Stimulated activated CD8-positive, alpha-beta memory T cell treated with anti-CD3 and anti-CD28 coated beads, Interleukin-4, amount 100 ng/mL, for 1 hour (primary cell): ENCODE measurements at places on chromosomes 2 and 18.

DNA sequence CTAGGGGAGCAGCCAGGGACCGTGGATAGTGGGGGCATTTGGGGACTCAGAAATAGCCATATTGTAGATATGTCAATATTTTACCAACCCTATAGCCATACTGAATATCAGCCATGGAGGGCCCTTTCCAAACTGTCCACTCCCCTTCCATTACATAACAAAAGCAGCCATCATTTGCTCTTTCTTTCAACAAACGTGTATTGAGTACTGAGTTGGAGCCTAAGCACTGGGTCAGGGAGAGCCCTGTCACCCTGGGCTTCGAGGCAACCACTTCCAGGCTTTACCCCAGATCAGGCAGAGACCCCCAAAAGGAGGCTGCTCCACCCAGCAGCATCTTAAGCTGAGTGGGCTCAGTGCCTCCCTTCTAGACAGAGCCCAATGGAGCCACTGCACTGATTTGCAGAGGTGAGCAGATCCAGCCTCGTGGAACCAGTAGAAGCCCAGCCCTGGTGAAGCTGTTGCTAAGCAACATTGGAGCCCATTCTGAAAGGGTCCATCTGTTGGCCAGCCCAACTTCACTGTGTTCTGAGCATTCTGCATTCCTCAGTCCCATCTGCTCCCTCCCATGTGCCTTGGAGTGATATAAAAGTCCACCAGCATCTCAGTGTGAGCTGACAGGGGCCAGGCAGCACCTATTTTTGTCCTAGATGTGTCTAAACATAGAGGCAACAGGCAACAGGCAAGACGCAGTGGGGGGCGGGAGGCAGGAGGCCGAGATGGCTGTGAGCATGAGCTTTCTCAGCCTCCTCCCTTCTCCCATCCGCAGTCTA, 112.1 kb downstream of the PLB1 start:
- no peak for DNase-seq

GRCh38 chr2:109238580-109238979, 109.6 kb downstream of the SH3RF3 start:
- no peak for DNase-seq

- DNase-seq, result no peak
Measured at GRCh38 chr2:230916218-230916617, 8.8 kb downstream of the GPR55 start.

GRCh38 chr2:212592695-212593094, 54.1 kb upstream of the ERBB4 start:
- DNase-seq, result no peak

- DNase-seq, result no peak
Measured at GRCh38 chr2:182615036-182615435, 101.0 kb upstream of the DNAJC10 start.

DNA sequence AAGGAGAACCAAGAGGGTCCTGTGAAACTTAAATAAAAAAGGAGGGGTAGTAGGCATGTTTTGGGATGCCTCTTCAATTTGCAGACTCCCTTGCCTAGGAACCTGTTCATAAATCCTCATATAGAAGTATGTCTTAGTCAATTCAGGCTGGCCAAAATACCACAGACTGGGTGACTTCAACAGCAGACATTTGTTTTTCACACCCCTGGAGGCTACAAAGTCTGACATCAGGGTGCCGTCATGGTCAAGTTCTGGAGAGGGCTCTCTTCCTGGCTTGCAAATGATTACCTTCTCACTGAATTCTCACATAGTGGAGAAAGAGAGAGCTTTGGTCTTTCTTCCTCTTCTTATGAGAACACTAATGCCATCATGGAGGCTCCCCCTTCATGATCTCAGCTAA, 4.1 kb upstream of the TCF4 start:
- no peak for DNase-seq

DNA sequence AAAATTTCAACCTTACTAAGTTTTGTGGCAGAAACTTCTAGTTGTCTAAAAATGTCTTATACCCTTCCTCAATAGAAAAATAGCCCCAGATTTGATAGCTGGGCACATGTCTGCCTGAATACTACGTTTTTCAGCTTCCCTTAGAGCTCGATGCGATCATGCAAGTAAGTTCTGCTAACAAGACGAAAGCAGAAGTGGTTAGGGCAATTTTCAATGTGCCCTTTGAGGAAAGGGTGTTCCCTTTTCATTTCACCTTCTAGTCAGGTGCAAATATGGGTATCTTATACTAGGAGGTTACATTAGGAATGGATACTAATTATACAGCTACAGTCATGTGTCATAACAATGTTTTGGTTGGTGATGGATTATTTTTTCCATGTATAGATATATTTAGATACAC, 1572.1 kb upstream of the LRRTM1 start:
- DNase-seq, result no peak

GRCh38 chr2:193517615-193518014, 1322.9 kb upstream of the TMEFF2 start:
- no peak for DNase-seq

GRCh38 chr2:237358721-237359517, 55.0 kb downstream of the COL6A3 start:
- no peak for DNase-seq

DNA sequence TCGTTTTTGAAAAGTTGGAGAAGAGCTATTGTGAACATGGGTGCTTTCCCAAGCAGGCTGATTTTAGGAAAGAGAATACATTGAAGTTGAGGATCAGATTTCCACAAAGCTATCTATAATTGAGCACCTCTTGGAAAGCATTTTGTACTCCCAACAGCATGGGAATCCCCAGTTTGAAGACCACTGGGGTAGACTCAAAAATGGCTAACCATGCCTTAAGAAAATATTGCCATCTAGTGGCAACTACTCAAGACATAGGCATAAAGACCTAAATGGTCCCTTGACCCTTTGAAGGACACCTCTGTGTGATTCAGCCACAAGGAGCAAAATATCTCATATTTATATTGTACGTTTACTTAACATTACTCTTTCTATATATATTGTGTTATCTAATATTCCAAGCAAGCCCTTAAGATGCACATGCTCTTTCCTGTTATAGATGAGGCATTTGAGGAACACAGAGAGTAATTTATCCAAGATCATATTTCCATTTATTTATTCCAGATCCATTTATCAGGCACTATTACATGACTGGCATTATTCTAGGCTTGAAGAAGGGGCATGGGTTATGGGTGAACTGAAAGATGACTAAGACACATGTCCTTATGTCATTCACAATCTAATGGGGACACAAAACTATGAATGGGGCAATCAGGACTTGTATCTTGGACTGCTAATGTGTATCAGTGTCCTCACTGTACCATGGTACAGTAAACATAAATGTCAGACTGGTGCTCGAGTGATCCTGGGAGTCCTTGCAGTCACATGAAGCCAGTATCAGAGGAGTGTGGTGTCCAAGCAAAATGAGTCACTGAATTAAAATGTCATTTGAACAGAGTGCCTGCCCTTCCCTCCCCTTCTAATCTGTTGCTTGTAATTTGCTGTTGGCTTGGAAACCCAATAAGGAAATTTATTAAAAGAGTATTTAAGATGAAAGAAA, 121.0 kb upstream of the XPO1 start:
- no peak for DNase-seq

DNA sequence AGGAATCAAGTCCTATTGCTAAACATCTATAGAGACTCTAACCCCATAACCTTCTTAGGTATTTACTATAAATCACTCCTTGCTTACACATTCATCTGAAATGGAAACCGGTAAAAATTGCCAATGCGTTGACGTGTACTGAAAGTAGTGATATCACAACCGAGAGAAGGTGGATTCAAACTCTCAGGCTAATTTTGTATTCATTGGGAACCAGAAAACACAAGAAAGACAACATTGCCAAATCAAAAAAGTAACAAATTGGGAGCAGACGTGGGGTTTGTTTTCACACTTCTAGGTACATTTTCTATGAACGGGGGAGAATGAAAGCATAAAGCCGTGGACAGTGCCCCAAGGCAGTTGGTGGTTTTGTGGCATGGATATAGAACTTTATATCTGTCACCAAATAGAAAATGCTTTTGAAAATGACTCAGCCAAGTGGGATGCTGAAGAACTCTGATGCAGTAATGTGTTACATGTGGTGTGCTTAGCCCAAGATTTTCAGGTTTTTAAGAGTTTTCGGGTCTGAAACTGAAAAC, 155.1 kb upstream of the RASGRP3 start:
- no peak for DNase-seq

DNA sequence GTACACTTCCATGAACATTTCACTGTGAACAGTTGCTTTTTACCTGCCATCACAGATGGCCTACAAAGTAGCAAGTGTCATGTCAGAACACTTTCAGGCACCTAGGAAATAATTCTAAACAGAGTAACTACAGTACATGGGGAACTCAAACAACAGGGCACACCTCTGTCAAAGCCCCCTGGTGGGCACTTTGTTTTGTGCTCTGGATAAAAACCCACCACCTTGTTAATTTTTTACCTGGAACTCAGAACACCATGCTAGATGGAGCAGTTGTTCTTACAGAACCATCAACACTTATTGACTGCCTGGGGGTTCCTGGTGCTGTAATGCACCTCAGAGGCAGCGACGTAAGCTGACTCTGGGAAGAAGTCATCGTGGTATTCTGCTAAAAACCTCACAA, 2.3 kb downstream of the MSL3B start:
- DNase-seq, result no peak

GRCh38 chr2:29000956-29001355, 19.9 kb downstream of the TOGARAM2 start:
- no peak for DNase-seq

DNA sequence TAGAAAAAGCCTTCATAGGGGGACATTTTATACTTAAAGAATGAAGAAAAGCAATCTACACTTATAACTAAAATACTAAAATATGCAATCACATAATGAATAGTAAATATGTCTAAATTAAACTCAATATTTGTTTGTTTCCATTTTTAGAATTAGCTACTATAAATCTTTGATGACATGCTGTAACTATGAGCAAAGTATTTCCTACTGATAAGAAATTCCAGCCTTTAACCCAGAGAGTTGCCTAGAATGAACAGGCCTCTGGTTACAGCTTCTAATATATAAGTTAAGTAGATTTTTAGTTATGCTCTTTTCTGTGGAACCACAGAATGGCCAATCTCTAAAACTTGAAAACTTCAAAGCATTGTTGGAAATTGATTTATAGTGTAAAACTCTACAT, 1465.6 kb upstream of the ZEB2 start:
- DNase-seq, result no peak

GRCh38 chr2:45585267-45585861, 25.7 kb downstream of the SRBD1 start:
- no peak for DNase-seq

DNA sequence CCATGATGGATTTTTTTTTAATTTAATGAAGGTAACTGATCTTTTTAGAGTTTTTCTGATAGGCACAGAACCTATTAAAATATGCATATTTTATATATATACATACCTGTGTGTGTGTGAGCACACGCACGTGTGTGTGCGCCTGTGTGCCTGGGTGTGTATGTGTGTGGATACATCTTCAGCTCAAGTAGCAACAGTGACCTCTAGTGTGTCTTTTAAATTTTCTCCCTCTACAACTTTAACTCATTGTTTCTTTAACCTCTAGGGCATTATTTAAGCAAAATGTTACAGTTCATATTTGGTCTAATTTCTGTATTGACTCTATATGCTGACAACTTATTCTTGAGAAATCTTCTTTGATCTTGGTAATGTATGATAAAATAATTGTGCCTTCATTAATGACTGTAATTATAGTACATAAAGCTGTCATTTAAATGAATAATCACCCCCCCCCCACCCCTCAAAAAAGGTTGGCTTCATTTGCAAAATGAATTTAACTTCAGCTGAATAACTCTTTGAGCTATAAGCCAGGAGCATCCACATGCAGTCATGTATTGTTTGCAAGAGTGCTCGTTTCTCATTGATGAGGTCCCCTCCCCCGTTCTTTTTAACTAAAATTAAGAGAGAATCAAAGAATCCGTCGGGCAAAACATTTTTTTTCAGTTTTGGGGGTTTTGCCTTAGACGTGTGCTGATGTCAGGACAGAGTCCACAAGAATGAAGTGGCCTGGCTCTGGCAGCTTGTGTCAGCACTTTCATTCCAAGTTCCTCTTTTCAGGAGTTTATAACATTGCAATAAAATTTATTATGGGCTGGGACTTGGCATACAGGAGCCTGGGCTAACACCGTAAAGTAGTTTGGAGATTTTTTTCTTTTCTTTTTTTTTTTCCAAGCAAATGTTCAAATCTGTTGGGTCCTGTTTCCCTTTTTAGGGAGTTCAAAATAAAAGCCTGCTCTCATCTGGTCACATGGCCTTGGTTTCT, 80.0 kb downstream of the ETAA1 start:
- no peak for DNase-seq

GRCh38 chr18:3321133-3321812, 59.3 kb downstream of the MYL12B start:
- DNase-seq, result no peak

DNA sequence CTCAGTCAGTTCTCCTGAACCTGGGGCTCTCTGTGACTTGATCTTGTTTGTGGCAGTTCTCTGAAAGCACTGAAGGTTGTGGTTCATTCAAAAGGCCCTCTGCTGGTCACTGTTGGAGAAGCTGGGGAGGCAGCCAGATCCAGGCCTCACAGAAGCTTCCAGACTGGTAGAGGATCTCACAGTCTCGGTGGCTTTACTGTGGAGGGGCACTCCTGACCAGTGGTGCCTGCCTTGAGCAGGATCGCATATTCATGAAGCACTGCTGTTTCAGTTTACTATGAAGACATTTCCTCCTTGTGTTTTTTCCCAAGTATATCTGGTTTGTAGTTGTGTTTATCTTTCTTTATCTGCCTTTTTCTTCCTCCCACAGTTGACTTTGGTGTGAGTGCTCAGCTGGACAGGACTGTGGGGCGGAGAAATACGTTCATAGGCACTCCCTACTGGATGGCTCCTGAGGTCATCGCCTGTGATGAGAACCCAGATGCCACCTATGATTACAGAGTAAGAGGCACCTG, 133.9 kb downstream of the MAP4K4 start:
- peak; percentile 47 for DNase-seq

DNA sequence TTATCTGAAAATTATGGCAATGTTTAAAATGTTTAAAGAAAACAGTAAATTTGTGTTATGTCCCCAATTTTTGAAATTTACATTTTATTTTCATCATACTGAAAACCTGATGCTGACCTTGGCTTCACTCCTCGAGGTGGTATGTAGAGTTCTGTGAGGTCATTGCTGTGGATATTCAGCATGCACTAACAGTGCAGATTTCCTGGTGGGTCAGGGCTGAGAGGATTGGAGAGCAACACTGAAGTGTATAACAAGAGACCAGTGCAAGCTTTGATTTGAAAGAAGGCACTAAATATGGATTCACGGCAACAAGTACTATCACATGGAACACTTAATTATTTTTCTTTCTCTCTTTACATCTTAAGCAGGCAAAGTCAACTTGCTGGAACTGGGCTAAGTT, 134.1 kb downstream of the SLC8A1 start:
- DNase-seq, result no peak
